ENCODE measurements at places on chromosomes 13 and 19.

- no peak for DNase-seq
Observed at GRCh38 chr13:33745370-33746324, 72.3 kb upstream of the RFC3 start.

DNA sequence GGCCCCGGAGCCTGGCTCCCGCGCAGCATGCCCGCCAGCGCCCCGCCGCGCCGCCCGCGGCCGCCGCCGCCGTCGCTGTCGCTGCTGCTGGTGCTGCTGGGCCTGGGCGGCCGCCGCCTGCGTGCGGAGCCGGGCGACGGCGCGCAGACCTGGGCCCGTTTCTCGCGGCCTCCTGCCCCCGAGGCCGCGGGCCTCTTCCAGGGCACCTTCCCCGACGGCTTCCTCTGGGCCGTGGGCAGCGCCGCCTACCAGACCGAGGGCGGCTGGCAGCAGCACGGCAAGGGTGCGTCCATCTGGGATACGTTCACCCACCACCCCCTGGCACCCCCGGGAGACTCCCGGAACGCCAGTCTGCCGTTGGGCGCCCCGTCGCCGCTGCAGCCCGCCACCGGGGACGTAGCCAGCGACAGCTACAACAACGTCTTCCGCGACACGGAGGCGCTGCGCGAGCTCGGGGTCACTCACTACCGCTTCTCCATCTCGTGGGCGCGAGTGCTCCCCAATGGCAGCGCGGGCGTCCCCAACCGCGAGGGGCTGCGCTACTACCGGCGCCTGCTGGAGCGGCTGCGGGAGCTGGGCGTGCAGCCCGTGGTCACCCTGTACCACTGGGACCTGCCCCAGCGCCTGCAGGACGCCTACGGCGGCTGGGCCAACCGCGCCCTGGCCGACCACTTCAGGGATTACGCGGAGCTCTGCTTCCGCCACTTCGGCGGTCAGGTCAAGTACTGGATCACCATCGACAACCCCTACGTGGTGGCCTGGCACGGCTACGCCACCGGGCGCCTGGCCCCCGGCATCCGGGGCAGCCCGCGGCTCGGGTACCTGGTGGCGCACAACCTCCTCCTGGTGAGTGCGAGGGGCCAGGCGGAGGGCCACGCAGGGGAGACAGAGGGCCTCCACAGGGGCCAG is at the start of gene KL:
Gene KL, plus strand, starts transcription at position 10 of the 909 bp plus-strand sequence. Its CDS starts 18 bp downstream, at position 28.
- DNase-seq: no peak

DNA sequence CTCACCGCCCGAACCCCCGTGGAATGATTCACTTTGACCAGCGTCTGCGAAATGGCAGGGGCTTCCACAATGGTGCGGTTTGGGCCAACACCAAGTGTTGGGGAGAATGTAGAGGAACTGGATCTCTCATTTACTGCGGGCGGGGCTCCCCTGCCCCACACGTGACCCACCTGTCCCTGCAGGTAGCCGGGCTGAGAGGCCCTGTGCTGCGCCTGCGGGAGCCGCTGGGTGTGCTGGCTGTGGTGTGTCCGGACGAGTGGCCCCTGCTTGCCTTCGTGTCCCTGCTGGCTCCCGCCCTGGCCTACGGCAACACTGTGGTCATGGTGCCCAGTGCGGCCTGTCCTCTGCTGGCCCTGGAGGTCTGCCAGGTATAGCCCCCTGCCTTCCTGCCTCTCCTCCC is 5.8 kb upstream of the FLT3LG start:
- no peak for DNase-seq

- no peak for DNase-seq
Observed at GRCh38 chr19:38634757-38635482, 12.5 kb upstream of the ACTN4 start.

DNA sequence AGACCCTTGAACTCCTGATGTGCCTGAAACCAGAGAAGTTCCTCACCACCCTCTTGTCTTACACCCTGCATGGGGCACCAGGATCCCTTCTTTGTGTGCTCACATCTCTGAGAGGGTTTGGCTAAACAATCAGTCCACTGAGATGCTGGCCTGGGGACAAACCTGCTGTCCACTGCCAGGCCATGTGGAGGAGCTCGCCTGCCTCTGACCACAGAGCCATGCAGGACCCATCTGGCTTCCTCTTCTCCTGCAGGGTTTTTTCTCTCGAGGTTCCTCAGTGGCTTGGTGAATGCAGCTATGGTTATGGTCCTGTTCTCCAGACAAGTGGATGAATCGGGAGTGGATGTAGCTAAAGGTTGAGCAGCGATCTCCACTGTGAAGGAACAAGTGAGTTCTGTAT is 49.1 kb upstream of the MEDAG start:
- DNase-seq: no peak

DNA sequence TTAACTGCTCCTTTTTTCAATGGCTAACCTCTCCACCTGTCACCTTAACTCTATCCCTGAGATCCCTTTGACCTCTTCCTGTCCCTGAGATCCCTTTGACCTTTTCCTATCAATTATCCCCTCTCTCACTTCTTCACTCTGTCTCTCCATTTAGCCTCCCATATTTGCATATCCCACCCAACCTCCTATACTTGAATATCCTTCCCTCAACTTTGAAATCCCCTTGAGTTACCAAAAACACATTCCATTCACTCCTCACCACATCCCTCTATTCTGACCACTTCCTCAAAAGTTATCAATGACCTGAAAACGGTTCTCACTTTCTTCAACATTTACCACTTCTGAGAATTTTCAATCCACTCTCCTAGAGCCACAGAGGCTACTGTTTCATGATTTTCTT is 3.0 kb downstream of the MYCBP2 start:
- no peak for DNase-seq

DNA sequence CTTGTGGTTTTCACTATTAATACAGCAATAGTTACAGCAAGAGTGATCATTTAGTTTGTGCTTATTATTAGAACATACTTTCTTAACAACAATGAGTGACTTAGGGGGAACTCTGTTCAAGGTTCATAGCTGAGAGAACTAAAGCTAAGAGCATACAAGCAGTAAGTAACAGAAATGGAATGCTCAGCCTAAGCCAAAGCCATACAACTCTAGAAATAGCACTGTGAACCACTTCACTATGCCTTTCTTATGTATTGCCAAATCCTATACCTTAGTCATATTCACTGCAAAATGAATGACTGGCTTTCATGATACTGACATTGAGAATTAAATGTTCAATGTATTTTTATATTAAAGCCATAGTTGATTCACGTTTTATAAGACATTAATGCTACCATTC is 599.7 kb upstream of the SLITRK1 start:
- DNase-seq: no peak

DNA sequence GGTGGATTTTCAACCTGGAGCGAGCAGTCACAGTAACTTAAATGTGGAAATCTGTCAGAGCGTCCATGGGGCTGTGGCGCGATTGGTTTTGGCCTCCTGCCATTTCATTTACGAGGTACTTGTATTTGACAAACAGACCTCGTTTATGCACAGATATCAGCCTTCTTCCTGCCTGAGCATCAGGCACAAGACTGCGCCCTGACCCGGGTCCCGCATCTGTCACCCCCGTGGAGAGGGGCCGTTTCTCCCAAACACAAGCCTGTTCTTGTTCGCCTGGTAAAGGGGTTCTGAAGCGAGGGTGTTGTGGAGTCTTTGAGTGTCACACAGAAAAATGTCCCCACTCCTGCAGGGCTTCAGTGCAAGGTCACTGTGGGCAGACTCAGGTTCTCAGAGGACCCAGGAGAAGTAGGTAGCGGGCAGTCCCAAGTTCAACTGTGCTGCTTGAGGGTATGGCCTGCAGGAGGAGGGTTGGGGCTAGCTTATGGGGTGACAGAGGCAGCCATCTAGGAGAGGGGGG is 202.3 kb downstream of the URI1 start:
- DNase-seq: no peak

GRCh38 chr13:111516712-111517640 is 196.5 kb downstream of the TEX29 start:
- DNase-seq: no peak

- DNase-seq: no peak
Observed at GRCh38 chr19:33490041-33490451, 31.5 kb downstream of the PEPD start.

DNA sequence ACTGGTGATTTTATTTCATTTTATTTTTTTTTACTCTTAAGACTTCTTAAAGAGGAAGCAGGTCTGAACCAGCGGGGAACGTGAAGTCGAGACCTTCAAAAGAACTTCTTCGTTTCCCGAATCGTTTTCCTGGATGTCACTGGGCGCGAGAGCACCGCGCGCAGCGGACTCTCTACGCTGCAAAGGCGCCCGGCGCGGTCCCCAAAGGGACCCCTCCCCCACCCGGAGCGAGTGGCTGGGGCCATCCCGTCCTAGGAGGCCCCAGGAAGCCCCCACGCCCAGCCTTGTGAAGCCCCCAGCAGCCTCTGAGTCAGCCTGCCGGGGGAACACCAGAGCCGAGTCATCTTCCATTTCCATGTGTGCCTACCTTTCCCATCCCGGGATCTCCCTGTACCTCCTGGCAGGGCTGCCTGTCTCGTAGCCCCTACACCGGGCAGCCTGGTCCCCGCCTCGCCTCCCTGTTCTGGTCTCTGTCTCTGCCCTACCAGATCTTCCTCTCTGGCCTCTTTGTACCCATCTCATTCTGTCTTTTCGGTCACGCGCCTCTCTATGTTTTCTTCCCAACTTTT is 608 bp downstream of the CD70 start:
- DNase-seq: no peak

DNA sequence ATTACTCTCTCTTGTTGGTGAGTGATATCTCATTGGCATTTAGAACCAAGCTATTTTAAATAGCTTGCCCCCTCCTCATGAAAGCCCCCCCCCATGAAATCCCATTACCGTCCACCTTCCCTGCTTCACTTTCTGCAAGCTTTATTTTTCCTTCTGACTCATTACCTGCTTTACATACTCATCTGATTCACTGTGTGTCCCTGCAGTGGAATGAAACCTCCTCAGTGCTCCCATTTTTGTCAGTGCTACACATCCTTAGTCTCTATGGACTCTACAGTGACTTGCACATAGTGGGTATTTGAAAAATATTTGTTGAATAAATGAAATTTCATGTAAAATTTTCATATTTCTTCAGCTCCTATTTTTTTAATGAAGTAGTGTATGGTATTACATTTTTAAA is 62.3 kb downstream of the DOCK9 start:
- DNase-seq: no peak

DNA sequence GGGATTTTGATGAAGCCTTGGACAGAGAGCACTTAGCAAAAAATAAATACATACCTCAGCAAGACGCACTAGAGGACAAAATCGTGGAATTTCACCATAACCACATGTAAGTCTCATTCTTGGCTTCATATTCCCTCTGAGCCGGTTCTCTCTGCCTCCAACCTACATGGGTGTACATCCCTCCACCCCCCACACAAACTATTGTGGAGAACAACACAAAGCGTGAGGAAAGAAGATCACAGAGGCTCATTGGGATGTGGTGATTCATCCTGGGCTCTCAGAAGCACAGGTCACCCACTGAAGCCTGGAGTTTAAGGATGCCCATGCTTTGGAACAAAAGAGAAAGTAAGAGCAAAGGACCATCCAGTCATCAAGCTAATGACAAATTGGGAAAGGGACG is 192.2 kb downstream of the STK24 start:
- no peak for DNase-seq

GRCh38 chr13:100826441-100826840 is 151.8 kb upstream of the TMTC4 start:
- no peak for DNase-seq

GRCh38 chr13:111939666-111940278 is 127.2 kb upstream of the SOX1 start:
- no peak for DNase-seq

GRCh38 chr19:1839658-1840540 is 8.4 kb downstream of the REXO1 start:
- DNase-seq: no peak

DNA sequence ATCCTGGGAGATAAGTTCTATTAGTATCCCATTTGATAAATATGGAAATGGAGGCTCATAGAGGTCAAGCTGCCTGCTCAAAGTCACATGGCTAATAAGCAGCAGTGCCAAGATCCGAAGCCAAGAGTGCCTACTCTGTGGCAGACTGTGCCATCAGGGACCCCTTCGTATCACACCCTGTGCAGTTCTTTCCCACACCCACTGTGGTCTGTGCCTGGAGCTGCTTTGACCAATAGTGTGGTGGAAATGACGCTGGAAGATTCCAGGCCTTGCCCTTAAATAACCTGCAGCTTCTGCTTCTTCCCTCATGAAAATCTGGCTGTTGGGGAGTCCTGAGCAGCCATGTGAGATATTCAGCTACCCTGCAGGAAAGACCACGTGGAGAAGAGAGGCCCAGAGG is 10.1 kb downstream of the OPA3 start:
- DNase-seq: no peak

DNA sequence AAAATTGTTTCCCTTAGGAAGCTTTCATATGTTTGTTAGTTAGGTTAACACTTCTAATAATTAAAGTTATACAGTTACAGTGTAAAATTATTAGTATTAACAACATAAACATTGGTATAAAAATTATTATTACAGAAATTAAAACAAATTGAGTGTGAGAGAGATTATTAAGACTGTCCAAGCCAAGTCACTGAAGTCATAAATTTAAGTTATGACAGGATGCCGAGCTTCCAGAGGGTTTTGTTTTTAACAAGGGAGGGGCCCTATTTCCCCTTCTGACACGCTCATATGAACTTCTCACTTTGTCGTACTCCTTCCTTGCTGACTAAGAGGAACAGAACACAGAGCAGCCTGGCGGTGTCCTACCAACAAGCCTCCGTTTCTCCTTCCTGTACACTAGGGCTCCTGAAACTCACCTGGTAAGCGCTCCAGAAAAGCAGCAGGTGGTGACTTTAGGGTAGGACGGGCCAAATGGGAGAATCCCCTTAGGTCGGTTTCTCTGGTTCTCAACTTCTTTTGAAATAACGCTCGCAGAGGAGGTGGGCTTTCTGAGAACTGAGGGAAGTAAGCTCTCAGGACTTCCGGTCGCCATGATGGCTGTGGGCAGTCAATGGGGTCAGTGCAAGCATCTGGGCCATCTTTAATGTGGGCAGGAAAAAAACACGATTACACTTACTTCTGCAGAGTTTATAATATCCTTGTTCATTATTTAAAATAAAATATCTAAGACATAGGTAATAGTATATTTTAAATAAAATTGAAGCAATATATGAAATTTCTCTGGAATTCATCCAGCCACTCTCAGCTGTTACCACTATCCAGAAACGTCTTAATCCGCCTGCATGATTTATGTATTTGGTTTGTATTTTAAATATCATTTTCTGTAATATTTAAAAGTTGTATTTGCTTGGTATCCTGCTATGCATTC is at the start of gene CARD8:
Gene CARD8, minus strand, starts transcription at position 537 of the 928 bp plus-strand sequence. CDS start 14,892 bp downstream, outside the sequence.
- DNase-seq: peak; percentile 77

DNA sequence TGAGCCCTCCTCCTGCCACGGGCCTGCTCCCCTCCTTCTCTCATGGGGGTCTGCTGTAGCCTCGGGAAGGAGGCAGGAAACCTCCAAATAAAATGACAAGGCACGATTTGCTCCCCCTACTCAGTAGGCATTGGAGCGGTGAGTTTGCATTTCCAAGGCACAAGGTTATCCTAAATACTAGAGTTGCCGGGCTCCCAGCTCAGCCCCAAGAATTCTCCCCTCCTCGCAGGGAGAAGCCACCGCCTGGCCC is 1.5 kb downstream of the CEBPA start:
- no peak for DNase-seq

GRCh38 chr13:90868321-90868920 is 479.1 kb upstream of the MIR17HG start:
- DNase-seq: no peak

- no peak for DNase-seq
Observed at GRCh38 chr19:1472231-1473084, 6.6 kb downstream of the C19orf25 start.

All from GM04504 (cell line).